ENCODE measurements at places on chromosomes 7 and 10.

DNA sequence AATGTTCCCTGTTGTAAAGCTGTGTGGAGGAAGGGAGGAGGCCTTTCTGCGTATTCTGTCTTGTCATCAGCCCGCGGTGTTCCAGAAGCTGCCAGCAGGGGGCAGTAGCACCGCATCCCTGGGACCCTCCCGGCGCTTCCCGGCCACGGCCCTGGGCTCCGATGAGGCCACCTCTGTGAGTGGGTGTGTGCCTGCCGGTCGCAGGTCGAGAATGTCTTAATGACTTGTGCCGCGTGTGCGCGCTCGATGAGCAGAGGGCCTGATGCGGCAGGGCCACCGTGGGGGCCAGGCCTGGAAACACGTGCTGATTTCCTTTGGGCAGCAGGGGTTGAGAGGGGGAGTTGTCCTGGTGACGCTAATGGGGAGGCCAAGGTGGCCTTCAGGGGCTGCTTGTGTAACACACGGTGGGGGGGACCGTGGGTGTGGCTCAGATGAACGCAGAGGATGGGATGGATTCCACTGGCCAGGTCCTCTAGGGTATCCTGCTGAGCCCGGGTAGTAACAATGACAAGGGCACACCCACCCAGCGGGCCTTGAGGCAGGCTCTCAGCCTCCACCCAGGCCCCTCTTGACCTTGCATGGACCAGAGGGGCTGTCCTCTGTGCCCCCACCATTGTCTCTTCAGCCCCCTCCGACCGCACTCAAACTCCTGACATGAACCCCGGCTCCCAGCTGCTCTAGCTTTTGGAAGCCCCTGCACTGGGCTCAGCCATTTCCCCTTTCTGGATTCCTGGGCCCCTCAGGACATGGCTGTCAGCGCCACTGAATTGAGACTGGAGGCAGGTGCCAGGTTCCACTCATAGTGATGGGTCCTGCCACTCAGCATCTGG, 135.9 kb upstream of the PODXL start:
- H3K4me1 ChIP-seq: peaks cover 6% of the 10 kb centered on the region
- H3K27me3 ChIP-seq: peaks cover 22% of the 10 kb centered on the region
- H3K4me3 ChIP-seq: no peak overlapping the region
- H3K36me3 ChIP-seq: no peaks in the 10 kb centered on the region
- H3K27ac ChIP-seq: no peak overlapping the region

DNA sequence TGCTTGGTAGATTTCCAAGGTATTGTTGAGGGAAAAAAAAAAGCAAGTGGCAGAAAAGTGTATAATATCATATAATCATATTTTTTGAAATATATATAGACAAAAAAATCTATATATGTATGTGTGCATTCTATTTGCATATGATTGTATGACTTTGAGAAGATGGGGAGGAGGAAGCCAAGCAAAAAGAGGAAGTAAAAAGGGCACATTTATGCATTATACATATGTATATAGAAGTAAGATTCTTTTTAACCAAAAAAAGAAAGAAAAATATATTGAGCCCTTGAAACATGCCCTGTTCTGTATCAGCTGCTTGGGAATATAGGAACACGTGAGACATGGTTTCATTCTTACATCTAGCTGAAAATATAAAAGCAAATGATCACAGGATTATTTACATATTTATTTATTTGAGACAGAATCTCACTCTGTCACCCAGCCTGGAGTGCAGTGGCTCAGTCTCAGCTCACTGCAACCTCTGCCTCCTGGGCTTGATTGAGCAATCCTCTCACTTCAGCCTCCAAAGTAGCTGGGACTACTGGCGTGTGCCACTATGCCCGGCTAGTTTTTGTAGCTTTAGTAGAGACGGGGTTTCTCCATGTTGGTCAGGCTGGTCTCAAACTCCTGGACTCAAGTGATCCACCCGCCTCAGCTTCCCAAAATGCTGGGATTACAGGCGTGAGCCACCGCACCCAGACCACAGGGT, 18.0 kb upstream of the SLF2 start:
- H3K27ac ChIP-seq: no peak overlapping the region
- H3K27me3 ChIP-seq: peaks cover 41% of the 10 kb centered on the region
- DNase-seq: no peak
- H3K4me1 ChIP-seq: no peaks in the 10 kb centered on the region

GRCh38 chr7:93817526-93817925, 73.0 kb downstream of the TFPI2 start:
- H3K27ac ChIP-seq: no peak overlapping the region
- no peak for DNase-seq

DNA sequence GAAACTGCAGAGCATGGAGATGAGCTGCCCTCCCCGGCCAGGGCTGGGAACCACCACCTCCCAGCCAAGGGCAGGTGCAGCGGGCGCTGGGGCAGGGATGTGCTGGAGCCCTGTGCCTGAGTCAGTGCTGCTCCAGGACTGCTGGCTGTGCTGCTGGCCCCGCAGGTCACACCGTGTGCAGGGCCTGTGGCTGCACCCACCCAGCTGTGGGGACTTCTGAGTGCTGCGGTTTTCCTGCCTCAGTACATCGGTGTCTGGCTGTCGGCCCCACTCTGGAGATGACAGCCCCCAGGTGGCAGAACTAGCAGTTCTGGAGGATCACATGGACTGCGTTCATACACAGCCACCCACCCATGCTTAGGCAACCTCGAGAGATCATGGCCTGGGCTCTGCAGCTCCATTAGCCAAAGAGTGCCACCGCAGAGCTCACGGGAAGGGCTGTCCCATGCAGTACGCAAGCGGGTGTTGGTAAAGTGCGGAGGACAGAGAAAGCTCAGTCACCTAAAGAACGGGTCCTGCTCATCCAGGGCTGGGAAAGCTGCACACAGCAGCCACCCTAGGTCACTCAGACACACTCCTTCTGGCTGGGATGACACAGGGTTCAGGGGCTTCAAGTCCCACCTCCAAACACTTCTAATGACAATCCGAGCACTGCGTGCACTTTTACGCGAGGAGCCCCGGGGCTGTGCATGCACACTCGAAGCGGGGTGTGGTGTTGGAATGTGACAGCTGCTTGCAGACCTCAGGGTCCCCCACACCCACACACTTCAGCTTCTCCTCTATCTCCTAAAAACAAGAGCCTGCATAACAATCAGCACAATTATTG, 198.1 kb upstream of the PPP2R2D start:
- H3K4me3 ChIP-seq: no peak overlapping the region
- H3K27me3 ChIP-seq: no peaks in the 10 kb centered on the region
- H3K27ac ChIP-seq: no peak overlapping the region

GRCh38 chr10:70145666-70146488, 623 bp downstream of the TYSND1 start:
- DNase-seq: peak; percentile 72
- peak overlapping the region; percentile 90 for H3K27ac ChIP-seq
- no peaks in the 10 kb centered on the region for H3K27me3 ChIP-seq
- peaks cover 18% of the 10 kb centered on the region for H3K4me1 ChIP-seq
- H3K4me3 ChIP-seq: peak overlapping the region; percentile 38

DNA sequence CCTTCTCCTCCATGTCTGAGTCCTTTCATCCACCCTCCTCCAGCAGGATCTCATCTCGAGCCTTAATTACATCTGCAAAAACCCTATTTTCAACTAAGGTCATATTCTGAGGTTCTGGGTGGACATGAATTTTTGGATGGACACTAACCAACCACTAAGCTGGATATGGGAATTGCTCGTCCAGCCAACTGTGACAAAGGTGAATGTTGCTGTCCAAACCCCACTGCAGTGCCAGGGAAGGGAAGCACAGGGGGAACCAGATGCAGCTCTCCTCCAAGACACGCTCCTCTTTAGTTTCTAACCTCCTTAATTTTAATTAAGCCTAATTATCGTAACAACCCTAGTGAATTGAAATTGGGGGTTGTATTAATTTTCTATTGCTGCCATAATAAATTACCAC, 65.1 kb upstream of the EBF3 start:
- no peaks in the 10 kb centered on the region for H3K36me3 ChIP-seq
- no peak for DNase-seq
- H3K4me1 ChIP-seq: no peaks in the 10 kb centered on the region
- no peak overlapping the region for H3K27ac ChIP-seq

GRCh38 chr10:11449761-11450160, 161.7 kb downstream of the USP6NL start:
- H3K4me1 ChIP-seq: no peaks in the 10 kb centered on the region
- H3K27ac ChIP-seq: no peak overlapping the region
- peaks cover 12% of the 10 kb centered on the region for H3K27me3 ChIP-seq
- H3K36me3 ChIP-seq: no peaks in the 10 kb centered on the region
- DNase-seq: no peak

GRCh38 chr7:80039251-80039884, 95.3 kb upstream of the GNAI1 start:
- DNase-seq: no peak
- H3K36me3 ChIP-seq: no peaks in the 10 kb centered on the region
- H3K27ac ChIP-seq: no peak overlapping the region
- no peaks in the 10 kb centered on the region for H3K27me3 ChIP-seq
- no peaks in the 10 kb centered on the region for H3K4me1 ChIP-seq
- no peak overlapping the region for H3K4me3 ChIP-seq

GRCh38 chr10:133221331-133221730, 8.7 kb upstream of the UTF1 start:
- no peaks in the 10 kb centered on the region for H3K36me3 ChIP-seq
- no peak overlapping the region for H3K27ac ChIP-seq
- DNase-seq: no peak

DNA sequence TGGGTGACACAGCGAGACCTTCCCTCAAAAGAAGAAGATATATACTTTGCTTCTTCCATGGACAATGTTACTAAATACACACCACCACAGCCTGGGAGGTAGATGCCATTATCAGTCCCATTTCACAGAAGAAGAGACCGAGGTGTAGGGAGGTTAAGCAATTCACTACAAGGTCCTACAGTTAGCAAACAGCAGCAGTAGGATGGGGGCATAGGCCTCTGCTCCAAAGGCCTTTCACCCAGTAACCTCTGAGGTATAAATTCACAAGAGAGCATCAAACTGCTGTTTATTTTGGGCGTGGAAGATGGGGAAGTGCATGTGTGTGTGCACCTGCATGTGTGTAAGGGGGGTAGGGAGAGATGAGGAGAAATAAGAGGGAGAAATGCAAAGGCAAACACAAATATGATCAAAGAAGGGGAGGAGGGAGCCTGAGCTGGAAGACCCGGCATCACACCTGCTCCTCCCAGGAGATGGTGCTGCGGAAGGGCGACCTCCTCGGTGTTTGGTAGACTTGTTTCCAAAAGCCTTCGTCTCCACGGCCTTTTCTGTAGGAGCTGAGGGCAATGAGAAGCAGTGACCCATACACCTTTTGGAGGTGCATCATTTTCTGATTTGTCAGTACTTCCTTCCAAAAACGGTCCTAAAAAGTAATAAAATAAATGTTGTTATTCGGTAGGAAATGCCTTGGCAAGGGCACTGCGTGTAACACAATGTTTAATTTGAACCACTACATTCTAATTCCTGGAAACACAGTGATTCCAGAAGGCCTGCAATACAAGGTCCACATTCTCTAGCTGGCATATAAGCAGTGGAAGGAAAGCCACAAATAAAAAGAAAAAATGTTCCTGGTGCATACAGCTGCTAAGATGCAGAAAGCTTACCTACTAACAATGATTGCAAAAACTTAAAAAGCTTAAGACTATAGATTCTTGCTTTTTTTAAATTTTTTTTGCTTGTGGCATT, 25.9 kb upstream of the ACSL5 start:
- no peaks in the 10 kb centered on the region for H3K36me3 ChIP-seq
- DNase-seq: no peak
- no peak overlapping the region for H3K4me3 ChIP-seq
- H3K27me3 ChIP-seq: no peaks in the 10 kb centered on the region
- no peak overlapping the region for H3K27ac ChIP-seq
- H3K4me1 ChIP-seq: no peaks in the 10 kb centered on the region

- DNase-seq: no peak
- H3K27ac ChIP-seq: no peak overlapping the region
- peaks cover 12% of the 10 kb centered on the region for H3K4me1 ChIP-seq
- peaks cover 37% of the 10 kb centered on the region for H3K27me3 ChIP-seq
- no peaks in the 10 kb centered on the region for H3K36me3 ChIP-seq
These were observed 35.4 kb upstream of the KNDC1 start for GRCh38 chr10:133124357-133125211.

DNA sequence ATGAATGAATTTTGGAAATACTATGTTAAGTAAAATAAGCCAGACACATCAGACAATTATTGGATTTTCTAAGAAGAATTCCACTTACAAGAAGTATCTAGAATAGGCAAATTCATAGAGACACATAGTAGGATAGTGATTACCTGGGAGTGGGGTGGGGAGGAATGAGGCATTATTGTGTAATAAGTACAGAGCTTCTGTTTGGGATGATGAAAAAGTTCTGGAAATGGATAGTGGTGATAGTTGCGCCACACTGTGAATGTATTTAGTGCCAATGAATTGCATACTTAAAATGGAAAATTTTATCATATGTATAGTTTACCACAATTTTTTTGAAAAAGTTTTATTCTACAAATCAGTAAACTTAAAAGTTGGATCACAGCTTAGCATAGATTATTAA, 297.2 kb upstream of the KAT6B start:
- no peaks in the 10 kb centered on the region for H3K4me1 ChIP-seq
- no peaks in the 10 kb centered on the region for H3K36me3 ChIP-seq
- H3K27ac ChIP-seq: no peak overlapping the region
- DNase-seq: no peak
- no peak overlapping the region for H3K4me3 ChIP-seq

GRCh38 chr7:12369756-12370155, 33.9 kb downstream of the VWDE start:
- no peak overlapping the region for H3K4me3 ChIP-seq
- no peak for DNase-seq
- no peaks in the 10 kb centered on the region for H3K36me3 ChIP-seq
- H3K27me3 ChIP-seq: no peaks in the 10 kb centered on the region
- no peak overlapping the region for H3K27ac ChIP-seq
- H3K4me1 ChIP-seq: no peaks in the 10 kb centered on the region

DNA sequence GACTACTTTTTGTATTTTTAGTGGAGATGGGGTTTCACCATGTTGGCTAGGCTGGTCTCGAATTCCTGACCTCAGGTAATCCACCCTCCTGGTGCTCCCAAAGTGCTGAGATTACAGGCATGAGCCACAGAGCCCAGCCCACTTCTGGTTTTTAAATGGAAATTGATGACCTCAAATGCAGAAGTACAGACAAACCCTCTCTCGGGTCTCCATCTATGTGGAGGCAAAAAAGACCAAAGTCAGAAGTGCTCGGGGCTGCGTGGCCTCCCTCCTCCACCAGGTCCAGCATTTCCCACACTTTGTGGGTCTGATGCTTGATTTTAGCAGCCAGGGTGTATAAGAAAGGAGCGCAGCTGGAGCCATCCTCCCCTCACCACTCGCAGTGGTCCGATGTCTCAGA, 187.3 kb upstream of the AUTS2 start:
- H3K36me3 ChIP-seq: no peaks in the 10 kb centered on the region
- H3K4me1 ChIP-seq: no peaks in the 10 kb centered on the region
- H3K27ac ChIP-seq: no peak overlapping the region
- no peak for DNase-seq
- H3K4me3 ChIP-seq: no peak overlapping the region

- H3K4me3 ChIP-seq: no peak overlapping the region
- H3K4me1 ChIP-seq: no peaks in the 10 kb centered on the region
- no peak overlapping the region for H3K27ac ChIP-seq
- H3K36me3 ChIP-seq: no peaks in the 10 kb centered on the region
- DNase-seq: no peak
These were observed 115.2 kb downstream of the RNLS start for GRCh38 chr10:88467835-88468485.
